ENCODE measurements at places on chromosomes 16 and 17.

DNA sequence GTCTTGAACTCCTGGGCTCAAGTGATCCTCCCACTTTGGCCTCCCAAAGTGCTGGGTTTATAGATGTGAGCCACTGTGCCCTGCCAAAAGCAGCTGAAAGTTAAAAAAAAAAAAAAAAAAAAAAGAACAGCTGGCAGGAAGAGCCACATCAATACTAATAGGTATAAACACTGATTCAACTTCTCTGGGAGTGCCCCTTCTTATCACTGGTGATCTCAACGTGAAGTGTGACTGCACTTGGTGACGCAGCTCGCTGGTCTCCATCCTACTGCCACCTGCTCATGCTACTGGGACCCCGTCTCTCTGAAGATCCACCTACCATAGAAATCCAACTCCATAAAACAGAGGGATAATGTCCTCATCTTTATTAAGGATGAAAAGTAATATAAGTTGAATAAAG lies 40.8 kb downstream of the RNF157 start:
- DNase-seq, result peak; percentile 64

DNA sequence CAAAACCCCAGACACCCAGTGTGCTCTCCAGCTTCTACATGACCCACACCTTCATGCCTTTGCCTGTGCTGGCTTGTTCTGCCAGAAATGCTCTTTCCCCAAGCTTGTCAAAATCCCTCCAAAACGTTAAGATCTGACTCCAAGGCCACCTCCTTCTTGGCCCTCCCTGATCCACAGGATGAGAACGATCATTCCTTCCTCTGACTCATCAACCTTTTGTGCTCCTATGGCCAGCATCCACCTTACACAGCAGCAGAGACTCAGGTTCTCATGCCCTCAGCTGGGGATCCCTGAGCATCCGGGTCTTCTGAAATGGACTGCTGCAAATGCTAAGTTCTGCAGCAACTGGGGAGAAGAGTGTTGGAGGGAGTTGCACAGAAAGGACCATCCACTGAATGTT lies 2.9 kb downstream of the ZBTB4 start:
- no peak for DNase-seq

DNA sequence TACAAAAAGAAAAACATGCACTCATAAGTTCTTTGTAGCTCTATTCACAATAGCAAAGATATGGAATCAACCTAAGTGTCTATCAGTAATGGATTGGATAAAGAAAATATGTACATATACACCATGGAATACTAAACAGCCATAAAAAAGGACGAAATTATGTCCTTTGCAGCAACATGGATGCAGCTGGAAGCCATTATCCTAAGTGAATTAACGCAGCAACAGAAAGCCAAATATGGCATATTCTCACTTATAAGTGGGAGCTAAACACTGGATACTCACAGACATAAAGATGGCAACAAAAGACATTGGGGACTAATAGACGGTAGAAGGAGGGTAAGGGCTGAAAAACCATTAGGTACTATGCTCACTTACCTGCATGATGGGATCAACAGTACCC lies 5.8 kb downstream of the CMC2 start:
- DNase-seq, result no peak

DNA sequence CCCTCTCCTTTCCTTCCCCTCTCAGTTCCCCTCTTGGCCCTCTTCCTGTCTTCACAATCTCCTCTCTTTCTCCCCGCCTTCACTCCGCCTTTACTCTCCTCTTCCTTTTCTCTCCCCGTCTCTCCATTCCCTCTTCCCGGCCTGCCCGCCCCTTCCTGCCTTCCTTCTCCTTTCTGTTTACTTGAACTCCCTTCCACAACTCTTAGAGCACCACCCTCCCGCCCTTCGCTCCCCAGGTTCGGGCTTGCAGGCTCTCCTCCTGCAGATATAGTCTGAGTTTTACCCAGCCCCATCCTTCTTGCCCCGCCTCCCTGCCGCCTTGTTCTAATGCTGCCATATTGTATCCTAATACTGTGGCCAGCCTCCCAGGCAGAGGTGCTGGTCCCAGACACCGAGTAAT lies 201.5 kb upstream of the N4BP1 start:
- no peak for DNase-seq

GRCh38 chr16:31356566-31357323 lies 1.8 kb downstream of the ITGAX start:
- no peak for DNase-seq

- DNase-seq, result peak; percentile 26
Measured at GRCh38 chr16:87062569-87063442, 254.4 kb downstream of the C16orf95 start.

DNA sequence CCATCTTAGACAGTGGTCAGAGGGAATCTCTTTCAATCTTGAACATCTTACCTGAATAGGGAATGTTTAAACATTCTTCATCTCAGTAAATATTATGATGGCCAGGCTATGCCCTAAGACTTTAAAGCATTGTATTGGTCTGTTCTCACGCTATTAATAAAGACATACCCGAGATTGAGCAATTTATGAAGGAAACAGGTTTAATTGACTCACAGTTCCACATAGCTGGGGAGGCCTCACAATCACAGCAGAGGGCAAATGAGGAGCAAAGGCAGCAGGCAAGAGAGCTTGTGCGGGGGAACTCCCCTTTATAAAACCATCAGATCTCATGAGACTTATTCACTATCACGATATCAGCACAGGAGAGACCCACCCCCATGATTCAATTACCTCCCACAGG lies 55.3 kb upstream of the SOX9 start:
- DNase-seq, result no peak

DNA sequence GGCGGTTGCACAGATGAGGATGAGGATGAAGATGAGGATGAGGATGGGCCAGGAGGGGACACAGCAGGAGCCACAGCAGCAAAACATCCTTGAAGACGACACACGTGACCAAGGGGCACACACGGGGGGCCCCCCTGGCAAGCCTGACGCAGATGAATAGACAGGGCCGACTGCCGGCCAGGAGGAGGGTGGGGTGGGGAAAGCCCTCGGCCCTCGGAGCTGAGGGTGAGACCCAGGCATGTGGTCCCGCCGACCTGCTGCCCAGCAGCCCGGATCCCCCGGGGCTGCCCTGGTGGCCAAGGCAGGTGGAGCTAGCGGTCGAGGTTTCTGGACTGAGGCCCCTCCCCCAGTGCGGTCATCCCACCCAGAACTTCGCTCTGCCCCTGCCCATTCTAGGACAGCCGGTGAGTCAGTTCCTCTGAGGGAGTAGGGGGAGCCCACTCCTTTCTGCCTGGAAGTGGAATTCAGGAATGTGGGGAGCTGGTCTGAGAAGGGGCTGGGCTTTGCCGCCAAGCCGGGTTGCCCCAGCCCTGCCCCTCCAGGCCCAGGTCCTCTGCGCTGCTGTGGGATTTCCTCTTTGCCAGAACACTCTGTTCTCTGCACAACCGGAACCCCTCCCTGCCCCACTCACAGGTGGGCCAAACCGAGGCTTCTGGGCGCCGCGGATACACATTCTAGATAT lies 9.9 kb downstream of the CYGB start:
- DNase-seq, result peak; percentile 53

All from activated T-cell treated with anti-CD3 and anti-CD28 coated beads, Interleukin-2, amount 50 U/mL, for 1 hour (primary cell).